ENCODE measurements at places on chromosomes 5 and 9.

DNA sequence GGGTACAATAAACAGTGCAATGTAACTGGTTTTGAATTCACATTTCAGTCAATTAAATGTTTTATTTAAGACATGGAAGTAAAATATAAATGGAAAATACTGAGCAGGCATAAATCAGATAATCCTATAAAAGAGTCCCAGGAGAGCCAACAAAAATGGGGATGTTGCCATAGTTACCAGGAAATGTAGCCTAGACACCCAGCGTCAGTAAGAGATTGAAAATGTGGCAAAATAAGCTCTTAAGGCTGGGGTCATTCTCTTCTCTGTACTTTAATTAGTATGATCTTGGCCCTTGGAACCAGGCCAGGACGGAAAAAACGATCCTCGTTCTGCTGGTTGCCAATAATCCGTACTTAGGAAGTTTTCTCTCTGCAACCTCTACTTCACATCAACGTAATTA is 18.9 kb upstream of the RASEF start:
- no peak for DNase-seq

DNA sequence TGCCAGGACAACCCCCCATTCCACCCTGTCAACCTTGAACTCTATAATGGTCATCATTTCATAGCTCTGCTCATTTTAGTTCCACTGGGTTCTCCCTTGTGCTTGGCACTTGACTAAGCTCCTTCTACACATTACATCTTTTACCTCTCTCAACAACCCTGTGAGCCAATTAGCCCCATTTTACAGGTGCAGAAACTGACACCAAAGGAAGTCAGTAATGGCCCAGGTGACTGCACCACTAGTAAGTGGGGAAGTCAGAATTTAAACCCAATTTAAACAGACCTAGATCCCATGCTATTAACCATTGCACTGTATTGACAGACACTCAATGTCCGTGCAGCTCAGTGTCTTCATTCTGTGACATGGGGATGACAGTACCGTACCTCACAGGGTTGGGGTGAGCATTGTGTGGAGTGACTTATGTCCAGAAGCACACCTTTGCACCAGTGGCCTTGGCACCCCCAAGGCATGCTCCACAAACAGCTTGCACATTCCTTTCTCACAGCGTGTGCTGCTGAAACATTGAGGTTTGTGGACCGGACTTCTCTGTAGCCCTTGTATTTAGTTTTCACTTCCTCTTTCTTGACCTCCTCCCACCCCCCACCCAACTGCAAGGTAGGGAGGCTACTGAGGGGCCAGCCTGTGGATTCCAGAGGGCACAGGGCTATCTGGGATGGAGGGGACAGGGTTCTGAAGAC is 23.1 kb downstream of the IRF1 start:
- no peak for DNase-seq

- no peak for DNase-seq
Observed at GRCh38 chr5:51095486-51095885, 287.8 kb upstream of the ISL1 start.

DNA sequence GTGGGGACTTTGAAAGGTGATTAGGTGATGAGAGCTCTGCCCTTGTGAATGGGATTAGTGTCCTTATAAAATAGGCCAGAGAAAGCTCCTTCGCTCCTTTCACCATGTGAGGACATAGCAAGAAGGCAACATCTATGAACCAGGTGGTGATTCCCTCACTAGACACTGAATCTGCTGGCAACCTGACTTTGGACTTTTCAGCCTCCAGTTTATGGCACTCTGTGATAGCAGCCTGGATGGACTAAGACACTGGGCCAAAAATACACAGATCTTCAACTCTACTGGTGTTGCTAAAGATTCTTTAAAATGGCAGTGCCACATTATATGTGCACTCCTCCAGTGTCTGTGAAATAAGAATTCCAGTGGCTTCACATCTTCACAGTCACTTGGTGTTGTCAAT is 41.2 kb upstream of the COL15A1 start:
- DNase-seq, result no peak
